Temporal lobe (tissue), 4 donors: ENCODE measurements at places on chromosomes 12 and 14. TPM values are rescaled to one million over a fixed set of nuclear protein-coding genes. Genes with fewer than 3 reads are reported as not detected.

RD3L gene
- not detected for total RNA-seq

CFAP251 gene
- 3.0 TPM for total RNA-seq

RND1 gene
- 27.5 TPM for total RNA-seq

LMNTD1 gene
- total RNA-seq, result 1.2 TPM

AP4S1 gene
- total RNA-seq, result 19.9 TPM

HOXC10 gene
- not detected for total RNA-seq

KLHL42 gene
- total RNA-seq, result 40.8 TPM
